Activated CD4-positive, alpha-beta T cell treated with anti-CD3 and anti-CD28 coated beads for 1 hour (primary cell): ENCODE measurements at places on chromosomes 5 and 9.

GRCh38 chr5:95746722-95747679, 15.9 kb downstream of the RHOBTB3 start:
- no peak for DNase-seq

GRCh38 chr9:137534256-137535119, 15.7 kb downstream of the PNPLA7 start:
- DNase-seq = no peak

GRCh38 chr5:53423724-53424123, 56.7 kb upstream of the FST start:
- no peak for DNase-seq

DNA sequence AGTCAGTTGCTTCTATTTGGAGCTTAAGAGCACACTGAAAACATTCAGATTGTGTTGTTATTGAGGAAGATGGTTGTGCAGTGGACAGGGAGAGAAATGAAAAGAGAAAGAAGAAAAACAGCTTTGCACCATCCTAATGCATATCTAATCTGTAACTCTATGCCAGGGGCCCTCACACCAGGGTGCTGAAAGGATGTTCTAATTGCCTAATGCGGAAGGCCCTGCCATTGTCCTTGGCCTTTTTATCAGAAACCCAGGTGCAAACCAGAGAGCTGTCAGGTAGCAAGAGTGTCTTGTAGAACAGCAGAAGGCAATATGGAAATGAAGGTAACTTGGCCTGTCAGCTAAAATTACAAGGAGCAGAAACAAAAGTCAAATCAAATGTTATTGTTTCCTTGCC, 384.5 kb upstream of the PIK3R1 start:
- DNase-seq = no peak
